ENCODE measurements at places on chromosomes 7 and 10.
A peak's percentile ranks its signal among the peaks of the same experiment; 100 is the strongest.

DNA sequence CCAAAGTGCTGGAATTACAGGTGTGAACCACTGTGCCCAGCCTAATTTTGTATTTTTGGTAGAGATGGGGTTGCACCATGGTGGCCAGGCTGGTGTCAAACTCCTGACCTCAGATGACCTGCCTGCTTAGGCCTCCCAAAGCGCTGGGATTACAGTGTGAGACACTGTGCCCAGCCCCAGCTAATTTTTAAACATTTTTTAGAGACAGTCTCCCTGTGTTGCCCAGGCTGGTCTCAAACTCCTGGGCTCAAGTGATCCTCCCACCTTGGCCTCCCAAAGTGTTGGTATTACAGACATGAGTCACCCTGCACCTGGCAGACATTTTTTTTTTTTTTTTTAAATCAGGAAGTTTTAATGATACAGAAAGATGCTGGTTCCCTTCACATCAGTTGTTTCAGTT, 15.5 kb downstream of the DENND10 start:
- H3K27me3 ChIP-seq = no peaks in the 10 kb centered on the region
- H3K4me1 ChIP-seq = peaks cover 9% of the 10 kb centered on the region

- peaks cover 19% of the 10 kb centered on the region for H3K36me3 ChIP-seq
- DNase-seq = no peak
- no peaks in the 10 kb centered on the region for H3K27me3 ChIP-seq
Measured at GRCh38 chr10:26854524-26854923, 6.2 kb downstream of the ABI1 start.

GRCh38 chr7:156985101-156985992, 25.1 kb downstream of the MNX1 start:
- no peak overlapping the region for H3K4me3 ChIP-seq
- H3K27ac ChIP-seq = no peak overlapping the region
- no peaks in the 10 kb centered on the region for H3K4me1 ChIP-seq
- peaks cover 3% of the 10 kb centered on the region for H3K36me3 ChIP-seq
- H3K27me3 ChIP-seq = peaks cover 6% of the 10 kb centered on the region
- no peak for DNase-seq

GRCh38 chr10:106189292-106189691, 975.2 kb downstream of the SORCS1 start:
- no peak for DNase-seq
- H3K27ac ChIP-seq = no peak overlapping the region
- H3K36me3 ChIP-seq = no peaks in the 10 kb centered on the region
- H3K4me1 ChIP-seq = no peaks in the 10 kb centered on the region
- H3K4me3 ChIP-seq = no peak overlapping the region

GRCh38 chr7:112757337-112757736, 32.9 kb downstream of the TMEM168 start:
- H3K27me3 ChIP-seq = no peaks in the 10 kb centered on the region
- peaks cover 2% of the 10 kb centered on the region for H3K4me1 ChIP-seq
- no peak overlapping the region for H3K27ac ChIP-seq
- DNase-seq = no peak
- H3K36me3 ChIP-seq = no peaks in the 10 kb centered on the region

- no peak overlapping the region for H3K4me3 ChIP-seq
- DNase-seq = no peak
- H3K4me1 ChIP-seq = peaks cover 6% of the 10 kb centered on the region
- no peak overlapping the region for H3K27ac ChIP-seq
Measured at GRCh38 chr10:69497231-69497561, 45.9 kb downstream of the TSPAN15 start.

DNA sequence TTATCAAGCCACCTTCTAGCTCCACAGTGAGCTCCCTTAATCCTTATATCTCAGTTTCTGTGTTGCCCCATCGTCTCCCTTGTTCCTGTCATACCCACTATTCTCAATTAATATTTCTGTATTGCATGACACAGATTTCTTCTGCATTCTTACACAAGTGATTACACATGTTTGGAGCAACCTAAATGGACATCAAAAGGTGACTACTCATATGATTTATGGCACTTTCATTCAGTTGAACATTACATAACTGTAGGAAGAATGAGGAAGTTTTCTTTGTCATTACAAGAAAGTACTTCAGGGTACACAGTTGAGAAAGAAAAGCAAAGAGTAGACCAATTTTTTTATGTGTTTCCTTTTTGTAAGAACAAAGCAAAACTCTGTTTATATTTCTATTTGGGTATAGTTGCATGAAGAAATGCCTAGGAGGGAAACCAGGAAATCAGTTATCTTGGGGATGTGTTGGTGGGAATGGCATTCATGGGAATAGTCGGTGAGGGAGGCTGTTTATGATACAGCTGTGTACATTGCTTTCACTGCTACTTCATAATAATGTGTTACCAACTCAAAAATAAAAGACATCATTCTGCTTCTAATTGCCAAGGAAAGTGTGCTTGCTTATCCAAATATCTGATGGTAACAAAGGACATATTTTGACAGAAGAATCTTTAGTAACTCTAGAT, 23.6 kb upstream of the PRSS37 start:
- H3K27me3 ChIP-seq = no peaks in the 10 kb centered on the region

- no peaks in the 10 kb centered on the region for H3K27me3 ChIP-seq
- H3K4me3 ChIP-seq = no peak overlapping the region
- H3K27ac ChIP-seq = no peak overlapping the region
- DNase-seq = no peak
- H3K4me1 ChIP-seq = peaks cover 59% of the 10 kb centered on the region
Measured at GRCh38 chr7:38229884-38230642, 43.4 kb downstream of the TARP start.

- H3K4me3 ChIP-seq = no peak overlapping the region
- no peaks in the 10 kb centered on the region for H3K27me3 ChIP-seq
- no peak for DNase-seq
- peaks cover 17% of the 10 kb centered on the region for H3K4me1 ChIP-seq
- peak overlapping the region; percentile 64 for H3K27ac ChIP-seq
- H3K36me3 ChIP-seq = peaks cover 93% of the 10 kb centered on the region
Measured at GRCh38 chr7:6402041-6402440, 45.7 kb downstream of the DAGLB start.

DNA sequence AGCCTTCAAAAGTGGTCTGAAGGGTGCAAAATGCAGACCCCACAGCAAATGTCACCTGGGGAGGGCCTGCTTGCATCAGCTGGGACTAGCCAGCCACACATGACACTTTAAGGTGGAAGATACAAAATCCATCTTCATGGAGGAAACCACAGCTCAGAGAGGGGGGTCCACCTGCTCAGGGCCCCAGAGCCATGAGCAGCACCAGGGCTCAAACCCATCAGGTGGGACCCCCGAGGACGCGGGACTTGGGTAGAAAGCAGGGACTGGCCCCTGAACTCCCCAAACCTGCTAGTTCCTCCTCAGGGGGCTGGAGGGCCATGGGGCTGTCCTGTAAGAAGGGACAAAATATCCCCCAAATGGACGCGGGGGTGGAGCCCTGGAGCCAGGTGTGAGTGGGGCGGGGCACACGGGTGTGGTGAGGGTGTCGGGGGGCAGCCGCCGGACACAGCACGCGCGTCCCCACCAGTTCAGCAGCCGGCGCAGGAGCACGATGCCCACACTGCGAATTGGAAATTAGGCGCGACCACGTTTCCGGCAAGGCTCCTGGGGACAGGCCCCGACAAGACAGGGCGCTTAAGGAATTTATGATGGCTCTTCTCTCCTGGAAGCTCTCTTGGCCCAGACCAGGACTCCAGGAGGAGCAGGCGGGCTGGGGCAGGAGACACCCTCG, 8.0 kb downstream of the PDGFA start:
- no peak overlapping the region for H3K27ac ChIP-seq
- peaks cover 25% of the 10 kb centered on the region for H3K4me1 ChIP-seq
- no peak for DNase-seq
- peaks cover 13% of the 10 kb centered on the region for H3K36me3 ChIP-seq
- H3K4me3 ChIP-seq = no peak overlapping the region

DNA sequence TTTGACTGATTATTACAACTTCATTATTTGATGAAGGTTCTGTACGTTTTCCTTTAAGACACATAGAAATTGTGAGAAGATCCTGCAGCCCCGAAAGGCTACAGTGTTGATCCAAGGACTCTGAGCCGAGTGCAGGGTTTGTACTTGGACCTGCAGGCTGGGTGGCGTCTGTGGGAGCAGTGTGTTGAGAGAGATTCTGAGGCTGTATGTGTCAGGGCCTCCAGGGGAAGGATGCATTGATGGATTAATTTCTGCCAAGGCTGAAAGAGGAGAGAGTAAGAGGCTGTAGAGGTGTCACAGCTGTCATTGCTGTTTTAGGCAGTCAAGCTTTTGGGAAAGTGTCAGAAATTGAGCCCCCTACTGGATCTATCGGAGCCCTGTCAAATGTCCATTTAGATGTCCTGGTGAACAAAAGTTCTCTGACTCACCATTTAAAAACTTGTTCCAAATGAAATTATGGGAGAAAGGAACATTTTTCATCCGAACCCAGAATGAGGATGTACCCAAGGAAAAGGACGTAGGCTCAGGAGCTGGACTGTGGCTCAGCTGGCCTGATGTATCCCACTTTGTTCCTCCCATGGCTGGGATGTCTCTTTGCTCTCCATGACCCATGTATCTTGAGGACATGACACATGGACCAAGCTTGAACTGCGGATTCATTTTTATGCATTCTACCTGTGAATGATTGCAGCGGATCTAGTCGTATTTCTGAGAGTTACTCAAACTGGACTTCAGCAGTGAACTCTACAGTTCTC, 102.2 kb downstream of the TCF7L2 start:
- no peaks in the 10 kb centered on the region for H3K36me3 ChIP-seq
- peaks cover 19% of the 10 kb centered on the region for H3K4me1 ChIP-seq
- H3K4me3 ChIP-seq = no peak overlapping the region
- DNase-seq = no peak
